ENCODE measurements at places on chromosomes 5 and 9.

DNA sequence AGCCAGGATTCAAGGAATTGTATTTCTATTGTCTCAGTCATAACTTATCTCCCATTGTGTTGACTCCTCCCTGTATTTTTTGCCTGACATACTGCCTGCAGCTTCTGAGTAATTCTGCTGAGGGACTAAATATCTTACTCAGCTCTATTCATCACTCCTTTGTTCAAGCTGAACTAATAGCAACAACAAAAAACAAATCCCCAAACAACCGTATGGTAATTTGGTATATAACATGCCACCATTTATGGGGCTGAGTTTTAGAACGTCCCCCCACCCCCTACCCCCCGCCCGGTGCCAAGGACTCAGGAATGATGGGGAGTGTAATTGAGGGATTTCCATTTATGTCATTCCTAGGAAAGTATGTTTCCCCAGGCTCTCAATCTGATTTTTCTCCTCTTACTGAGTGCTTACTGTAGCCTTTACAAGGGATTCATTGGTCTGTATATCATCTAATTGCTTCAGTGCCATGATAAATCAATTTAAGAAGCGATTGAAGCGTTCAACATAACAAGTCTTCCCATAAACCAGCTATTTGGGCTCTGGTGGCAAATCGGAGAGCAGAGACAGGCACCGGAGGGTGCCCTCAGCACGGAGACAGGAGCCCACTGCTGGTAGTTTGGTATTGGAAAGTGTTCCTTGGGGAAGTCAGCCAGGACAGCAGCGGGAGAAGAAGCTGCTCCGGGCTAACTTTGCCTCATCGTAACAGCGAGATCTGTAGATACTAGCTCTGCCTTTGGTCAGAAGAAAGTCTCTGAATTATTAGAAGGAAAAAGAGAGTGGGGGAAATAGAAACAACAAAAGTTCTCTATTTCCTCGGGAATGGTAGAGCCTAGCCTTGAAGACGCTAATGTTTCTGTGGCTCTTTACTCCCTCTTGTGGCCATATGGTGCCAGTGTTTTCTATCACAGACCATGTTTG, 40.7 kb upstream of the HSD17B4 start:
- peak; percentile 52 for DNase-seq

DNA sequence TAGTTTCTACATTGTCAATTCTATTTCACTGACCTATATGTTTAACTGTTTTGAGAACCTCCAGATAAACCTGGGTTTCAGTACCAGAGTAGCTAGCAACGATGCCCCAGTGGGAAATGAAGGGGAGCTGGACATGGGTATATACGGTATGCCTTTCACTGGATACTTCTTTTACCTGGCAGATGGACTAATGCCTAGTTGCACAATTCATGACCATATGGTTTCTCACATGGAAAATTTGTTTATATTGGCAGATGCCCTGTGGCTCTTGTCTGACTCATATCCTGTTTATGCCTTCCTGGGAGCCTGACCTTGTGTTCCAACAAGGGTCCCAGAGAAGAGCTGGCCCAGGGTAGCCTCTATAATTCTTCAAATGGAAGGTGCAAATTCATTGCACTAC, 144.1 kb downstream of the MAT2B start:
- no peak for DNase-seq

- DNase-seq = no peak
These were observed 56.5 kb upstream of the NREP start for GRCh38 chr5:111813537-111813936.

GRCh38 chr9:96157675-96158074, 144.3 kb downstream of the HSD17B3 start:
- DNase-seq = no peak

- no peak for DNase-seq
These were observed 905 bp upstream of the HRH2 start for GRCh38 chr5:175656966-175657365.

GRCh38 chr9:134811079-134811672, 69.4 kb upstream of the FCN2 start:
- DNase-seq = no peak

DNA sequence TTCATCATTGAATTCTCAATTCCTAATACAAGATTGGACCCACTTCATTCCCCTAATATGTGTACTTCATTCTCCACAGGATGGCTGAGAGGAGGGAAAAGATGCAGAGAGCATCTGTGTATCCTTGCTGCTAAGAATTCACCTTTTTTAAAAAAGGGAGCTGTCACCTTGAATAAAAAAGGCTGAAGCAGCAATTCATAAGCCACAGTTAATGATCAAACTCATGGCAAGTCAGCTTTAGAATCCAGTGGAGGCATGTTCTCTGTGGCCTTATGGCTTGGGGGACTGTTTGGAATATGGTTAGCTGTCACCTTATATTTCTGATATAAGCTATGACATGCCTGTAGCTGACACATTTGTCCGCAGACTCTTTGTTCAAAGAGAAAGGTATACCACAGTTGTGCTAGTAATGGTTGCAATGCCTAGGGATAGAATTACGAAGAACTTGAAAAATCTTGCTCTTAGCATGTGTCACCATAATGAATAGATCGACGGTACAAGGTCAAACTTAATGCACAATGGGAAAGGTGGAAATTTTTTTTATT, 256.8 kb upstream of the TNC start:
- DNase-seq = no peak

DNA sequence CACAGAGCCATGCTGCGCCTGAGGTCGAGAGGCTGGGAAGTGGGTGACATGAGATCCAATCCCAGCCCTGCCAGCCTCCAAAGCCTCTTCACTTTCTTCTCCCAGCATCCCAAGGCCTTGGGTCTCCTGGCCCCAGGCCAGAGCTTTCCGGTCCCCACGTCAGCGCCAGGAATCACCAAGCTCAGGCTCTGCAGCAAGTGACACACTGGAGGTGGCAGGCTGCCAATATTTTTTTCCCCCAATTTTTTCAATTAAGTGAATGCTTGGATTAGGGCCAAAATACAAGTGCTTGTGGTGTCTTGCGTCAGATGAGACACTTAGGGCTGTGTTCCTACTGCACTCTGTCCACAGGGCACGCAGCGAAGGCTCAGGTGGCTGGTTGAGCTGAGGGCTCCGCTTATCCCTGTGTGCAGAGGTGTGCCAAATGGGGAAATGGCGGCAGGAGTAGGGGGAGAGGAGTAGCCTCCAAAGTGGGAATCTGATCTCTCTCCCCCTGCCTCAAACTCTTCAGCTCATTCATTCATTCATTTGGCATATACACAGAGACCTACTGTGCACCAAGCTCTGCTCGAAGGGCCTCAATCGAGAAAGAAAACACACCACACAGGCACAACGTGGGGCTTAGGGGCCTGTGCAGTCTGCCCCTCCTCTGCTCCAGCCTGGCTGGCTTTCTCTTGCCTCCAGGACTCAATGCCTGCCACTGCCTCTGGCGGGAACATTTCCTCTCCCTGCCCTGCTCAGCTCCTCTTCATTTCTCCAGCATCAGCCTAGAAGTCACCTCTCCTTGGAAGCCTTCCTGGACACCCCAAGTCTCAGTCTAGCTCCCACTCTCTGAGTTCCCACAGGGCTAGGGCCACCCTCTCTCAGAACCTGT, 16.6 kb downstream of the SH3PXD2B start:
- DNase-seq = peak; percentile 80

DNA sequence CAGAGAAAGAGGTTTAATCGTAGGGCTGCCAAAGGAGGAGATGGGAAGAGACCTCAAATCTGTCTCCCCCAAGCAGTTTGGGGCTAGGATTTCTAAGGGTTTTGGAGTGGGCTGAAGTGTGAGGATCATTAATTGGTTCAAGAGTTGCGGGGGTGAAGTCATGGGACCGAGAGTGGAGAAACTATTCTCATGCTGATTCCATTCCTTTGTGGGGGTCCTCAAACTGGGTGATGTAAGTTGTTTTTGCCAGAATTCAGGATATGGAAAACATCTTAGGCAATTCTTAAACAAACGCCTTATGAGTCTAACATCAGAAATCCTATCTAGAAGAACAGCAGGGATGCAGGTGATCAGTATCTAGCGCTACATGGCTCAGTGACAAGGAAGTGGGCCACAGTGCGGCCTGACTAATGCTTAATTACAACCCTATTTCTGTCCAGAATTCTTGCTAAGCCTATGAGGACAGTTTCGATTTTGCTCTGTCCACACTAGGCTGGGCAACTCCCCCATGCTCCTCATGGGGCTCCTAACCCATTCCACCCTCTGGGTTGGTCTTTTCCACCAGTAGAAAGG, 27.7 kb upstream of the TRIO start:
- DNase-seq = no peak

DNA sequence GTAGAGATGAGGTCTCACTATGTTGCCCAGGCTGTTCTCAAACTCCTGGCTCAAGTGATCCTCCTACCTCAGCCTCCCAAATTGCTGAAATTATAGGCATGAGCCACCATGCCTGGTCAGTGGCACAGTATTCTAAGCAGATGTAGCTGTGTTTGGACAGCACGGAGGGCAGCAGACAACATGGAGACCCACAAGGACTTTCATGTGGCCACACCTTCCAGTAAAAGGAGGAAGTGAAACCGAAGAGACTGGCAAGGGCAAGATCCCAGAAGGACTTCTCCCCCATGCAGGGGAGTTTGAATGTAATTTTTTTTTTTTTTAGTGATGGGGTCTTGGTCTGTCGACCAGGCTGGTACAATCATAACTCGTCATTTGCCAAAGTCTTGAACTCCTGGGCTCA, 172.2 kb downstream of the TRPM3 start:
- no peak for DNase-seq

- peak; percentile 37 for DNase-seq
These were observed 68.7 kb upstream of the WDR41 start for GRCh38 chr5:77560677-77561263.

- no peak for DNase-seq
These were observed 83.3 kb downstream of the GLDC start for GRCh38 chr9:6562201-6562600.

DNA sequence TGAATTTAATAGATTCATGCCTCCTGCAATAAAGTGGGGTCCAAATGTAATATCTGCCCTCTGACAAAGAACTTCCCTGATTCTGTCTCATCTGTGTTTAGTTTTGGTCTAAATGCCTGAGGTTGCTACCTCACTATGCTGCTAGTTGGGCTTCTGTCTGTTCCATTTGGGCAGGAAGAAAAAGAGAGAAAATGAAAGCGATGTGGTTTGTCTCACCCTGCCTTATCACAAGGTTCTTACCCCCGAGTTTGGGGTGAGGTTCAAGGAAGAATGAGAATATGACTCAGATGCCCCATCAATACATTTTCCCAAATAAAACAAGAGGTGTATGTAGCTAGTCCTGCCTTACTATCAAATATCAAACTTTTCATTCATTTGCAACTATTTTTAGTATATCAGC, 132.1 kb upstream of the MTAP start:
- no peak for DNase-seq

- DNase-seq = no peak
These were observed 9.3 kb downstream of the TPPP start for GRCh38 chr5:683551-684481.

DNA sequence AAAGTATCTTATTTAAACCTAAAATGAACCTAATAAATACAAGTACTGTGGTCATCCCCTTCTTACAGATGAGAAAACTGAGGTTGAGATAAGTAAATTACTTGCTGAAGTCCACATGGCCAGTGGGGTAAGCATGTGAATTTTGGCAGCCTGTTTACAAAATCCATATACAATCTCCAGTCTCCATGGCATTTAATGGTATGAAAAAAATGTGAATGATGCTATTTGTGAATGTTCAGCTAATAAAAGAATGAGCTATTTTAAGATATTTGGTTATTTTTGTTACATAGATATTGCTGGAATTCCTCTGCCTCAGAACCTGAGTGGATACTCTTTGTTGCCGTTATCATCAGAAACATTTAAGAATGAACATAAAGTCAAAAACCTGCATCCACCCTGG, 19.3 kb upstream of the GPR150 start:
- no peak for DNase-seq

DNA sequence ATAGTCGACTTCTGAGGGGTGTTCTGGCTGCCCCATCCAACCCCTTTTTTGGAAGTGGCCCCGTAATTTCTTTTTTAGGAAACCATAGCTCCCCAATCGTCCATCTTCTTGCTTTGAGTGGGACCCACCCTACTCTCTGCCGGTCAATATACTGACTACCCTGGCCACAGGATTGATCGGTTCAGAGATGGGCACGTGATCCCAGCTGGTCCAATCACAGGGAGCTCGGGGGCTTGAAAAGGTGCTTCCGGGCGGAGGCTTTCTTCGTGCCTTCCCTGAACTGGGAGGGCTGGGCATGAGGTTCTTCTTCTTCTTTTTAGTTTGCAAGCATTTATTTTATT, 78.7 kb upstream of the SH3PXD2B start:
- DNase-seq = peak; percentile 57

DNA sequence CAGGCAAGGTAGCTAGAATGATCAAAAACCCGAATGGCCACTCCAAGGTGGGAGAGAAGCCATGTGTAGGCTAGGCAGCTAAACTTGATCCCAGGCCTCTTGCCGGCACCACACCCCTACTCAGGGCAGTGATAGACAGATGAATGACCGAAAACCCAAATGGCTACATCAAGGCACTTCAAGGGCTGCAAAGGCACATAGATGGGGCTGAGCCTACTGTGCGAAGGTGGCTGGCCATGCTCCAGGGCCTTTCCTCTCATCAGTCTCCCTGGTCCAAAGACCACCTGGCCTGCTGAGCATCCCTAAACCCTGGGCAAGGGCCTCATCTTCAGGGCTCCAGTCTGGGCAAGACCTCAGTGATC, 3.7 kb upstream of the TIFAB start:
- DNase-seq = no peak

GRCh38 chr9:120539951-120540350, 40.0 kb downstream of the CDK5RAP2 start:
- DNase-seq = no peak

GRCh38 chr5:147835386-147835798, 3.9 kb upstream of the SPINK1 start:
- DNase-seq = peak; percentile 74

GRCh38 chr5:147176422-147176821, 58.4 kb upstream of the STK32A start:
- no peak for DNase-seq

GRCh38 chr5:144247131-144247530, 76.5 kb downstream of the KCTD16 start:
- DNase-seq = peak; percentile 61

DNA sequence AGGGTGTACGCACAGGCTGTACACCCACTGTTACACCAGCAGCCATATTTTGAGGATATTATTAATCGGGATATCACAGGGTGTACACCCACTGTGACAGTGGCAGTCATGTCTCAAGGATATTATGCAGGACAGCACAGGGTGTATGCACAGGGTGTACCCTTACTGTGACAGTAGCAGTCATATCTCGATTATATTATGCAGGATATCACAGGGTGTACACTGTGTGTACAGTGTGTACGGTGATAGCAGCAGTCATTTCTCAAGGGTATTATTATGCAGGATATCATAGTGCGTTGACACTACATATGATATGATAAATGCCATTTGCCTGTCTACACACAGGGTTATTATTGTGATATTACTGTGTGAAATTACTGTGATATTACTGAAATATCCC, 80.5 kb upstream of the SLC25A48 start:
- no peak for DNase-seq
